ENCODE measurements at places on chromosomes 3 and 15.

DNA sequence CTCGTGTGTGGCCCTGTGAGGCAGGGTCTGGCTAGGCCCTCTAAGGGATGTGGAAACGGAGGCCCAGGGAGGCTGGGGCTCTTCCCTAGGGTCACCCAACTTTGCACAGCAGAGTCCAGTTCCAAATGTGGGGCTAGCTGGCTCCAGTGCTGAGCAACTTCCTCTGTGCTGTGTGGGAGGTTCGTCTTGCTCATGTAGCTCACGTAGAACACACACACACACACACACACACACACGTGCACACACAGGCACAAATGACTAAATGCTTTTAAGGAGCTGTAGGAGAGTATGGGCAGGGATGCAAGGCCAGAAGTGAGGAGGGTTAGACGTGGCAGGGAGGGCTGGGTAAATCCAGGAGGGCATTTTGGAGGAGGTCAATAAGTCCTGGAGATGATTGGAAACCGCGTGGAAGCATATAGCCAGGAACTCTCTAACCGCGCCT, 213.8 kb downstream of the RPLP1 start:
- DNase-seq: no peak

GRCh38 chr3:150407051-150407807, 869 bp upstream of the TSC22D2 start:
- DNase-seq: peak; percentile 18

DNA sequence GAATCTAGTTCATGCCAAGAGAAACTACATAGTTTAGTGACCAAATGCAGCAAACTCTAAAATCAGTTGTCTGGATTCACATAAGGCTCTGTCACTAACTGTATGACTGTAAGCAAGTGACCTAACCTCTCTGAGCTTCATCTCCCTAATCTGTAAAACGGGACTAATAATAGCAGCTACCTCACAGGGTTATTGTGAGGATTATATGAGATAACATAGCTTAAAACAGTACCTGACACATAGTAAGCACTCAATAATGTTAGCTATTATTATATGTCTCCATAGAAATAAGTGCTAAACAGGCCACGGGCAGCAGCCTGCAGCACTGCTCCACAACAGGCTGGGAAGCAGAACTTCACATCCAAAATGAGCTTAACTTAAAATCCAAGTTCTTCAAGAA, 30.2 kb downstream of the NPTN start:
- no peak for DNase-seq

DNA sequence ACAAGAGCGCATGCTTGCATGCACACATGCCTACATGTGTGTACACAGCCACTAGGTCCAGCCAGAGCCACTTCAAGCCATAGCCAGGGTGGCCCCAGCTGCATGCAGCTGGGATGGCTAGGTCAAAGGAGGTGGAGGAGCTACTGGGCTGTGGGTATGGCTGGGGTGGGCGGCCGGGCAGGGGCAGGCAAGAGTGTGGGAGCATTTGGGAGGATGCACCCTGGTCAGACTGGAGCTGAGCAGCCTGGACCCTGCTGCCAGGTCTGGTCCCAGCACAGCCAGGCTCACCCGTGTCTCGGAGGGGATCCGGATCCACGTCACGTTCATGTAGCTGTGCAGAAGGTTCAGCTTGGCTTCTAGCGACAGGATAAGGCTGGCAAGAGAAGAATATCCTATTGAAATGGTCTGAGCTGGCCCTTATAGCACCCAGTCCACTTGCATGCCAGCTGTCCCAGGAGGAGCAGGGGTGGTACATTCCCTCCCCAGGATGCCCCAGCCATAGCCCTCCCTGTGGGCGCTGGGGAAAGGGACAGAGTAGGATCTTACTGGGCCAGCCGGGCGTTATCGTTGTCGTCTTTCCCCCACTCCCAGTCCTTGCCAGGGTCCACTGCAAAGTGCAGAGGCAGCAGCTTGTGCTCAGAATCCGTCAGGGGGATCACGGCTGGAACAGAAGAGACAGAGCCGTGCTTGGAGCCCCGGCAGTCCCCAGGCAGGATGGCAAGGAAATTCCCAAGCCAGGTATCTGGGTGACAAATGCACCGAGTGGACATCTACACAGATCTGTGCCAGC, 160.5 kb downstream of the KLF13 start:
- no peak for DNase-seq

DNA sequence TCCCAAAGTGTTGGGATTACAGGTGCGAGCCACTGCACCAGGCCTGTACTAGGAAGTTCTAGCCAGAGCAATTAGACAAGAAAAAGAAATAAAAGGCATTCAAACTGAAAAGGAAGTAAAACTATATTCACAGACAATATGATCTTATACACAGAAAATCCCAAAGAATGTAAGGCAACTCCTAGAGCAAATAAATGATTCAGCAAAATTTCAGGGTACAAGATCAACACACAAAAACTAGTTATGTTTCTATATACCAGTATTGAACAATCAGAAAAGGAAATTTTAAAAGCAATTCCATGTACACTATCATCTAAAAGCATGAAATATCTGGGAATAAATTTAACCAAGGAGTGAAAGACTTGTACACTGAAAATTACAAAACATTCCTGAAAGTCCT, 180.6 kb downstream of the PDE8A start:
- DNase-seq: no peak

DNA sequence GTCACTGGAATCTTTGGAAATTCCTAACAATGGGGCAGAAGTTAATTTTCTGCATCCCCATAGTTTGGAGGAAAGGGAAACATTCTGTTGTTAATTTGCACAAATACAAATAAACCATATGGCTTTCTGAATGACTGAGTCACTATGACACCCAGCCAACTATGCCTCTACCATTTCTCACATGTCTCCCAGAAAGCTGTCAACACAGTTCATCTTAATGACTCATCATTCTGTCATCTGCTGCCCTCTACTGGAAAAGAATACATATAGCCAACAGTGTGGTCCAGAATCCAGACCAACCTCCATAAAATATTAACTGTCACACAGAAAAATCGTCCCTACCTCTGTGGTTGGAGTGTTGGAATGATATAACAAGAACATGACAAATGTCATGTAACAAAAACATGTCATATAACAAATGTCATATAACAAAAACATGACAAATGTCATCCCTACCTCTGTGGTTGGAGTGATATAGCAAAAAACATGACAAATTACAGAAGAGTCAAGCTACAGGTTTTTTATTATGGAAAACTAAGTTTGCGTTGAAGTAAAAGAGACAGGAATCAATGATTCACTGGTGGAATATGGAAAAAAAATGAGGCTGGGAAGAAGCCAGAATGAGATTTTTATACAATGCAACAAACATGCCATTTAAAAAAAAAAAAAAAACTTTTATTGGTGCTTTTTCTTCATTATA, 47.7 kb upstream of the GYG1 start:
- no peak for DNase-seq

GRCh38 chr3:68448510-68449383, 483.6 kb downstream of the TAFA4 start:
- no peak for DNase-seq

DNA sequence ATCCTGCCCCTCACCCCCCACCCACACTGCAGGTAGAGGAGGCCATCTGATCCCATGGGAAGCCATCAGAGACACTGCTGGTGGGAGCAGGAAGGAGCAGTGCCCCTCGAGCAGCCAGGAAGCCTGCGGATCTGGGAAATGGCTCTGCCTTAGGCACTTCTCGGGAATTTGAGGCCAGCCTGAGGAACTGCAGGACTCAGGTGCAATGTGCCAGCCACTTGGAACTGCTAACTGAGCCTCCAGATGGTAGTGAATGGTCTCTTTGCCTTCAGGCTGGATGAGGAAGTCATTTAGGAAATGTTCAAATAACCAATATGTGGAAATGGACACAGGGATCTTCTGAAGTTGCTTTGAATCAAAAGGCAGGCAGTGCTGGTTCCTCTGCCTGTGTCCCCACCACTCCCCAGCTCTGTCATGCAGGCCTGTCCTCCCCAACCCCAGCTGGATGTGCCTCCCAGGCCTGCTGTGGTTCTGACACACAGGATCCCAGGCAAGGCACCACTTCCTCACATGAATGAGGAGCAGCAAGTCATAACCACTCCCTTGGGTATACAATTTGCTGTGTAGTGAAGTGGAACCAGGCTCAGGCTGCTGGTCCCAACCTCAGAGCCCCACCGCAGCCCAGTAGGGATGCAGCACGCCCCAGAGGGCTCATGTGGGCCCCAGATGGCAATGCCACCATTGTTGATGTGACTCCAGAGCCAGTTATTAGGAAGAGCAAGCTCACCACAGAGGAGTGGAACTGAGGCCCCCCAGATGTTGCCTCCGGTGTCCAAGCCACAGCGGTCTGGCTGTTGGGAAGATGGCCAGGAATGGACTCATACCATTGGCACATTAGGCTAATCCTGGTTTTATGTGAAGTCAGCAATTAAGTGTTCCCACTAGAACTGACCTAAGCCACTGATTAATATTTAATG, 46.5 kb upstream of the LIMD1 start:
- DNase-seq: no peak

DNA sequence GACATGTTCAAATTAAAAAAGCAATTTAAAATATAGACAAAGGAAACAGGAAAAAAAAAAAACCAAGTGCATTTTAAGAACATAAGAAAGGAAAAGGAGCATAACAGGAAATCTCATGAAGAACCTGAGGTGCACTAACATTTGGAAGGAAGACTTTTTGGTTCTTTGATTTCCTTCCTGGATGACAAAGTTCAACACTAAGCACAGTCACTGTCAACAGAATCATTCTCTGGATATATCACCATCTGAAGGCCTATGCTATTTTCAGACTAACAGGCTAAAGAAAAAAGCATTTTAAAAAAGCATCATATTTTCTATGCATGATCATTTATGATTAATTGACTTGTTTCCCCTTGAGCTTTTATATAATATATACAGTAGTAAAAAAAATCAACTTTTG, 349.6 kb downstream of the PLCL2 start:
- DNase-seq: no peak

Data from thoracic aorta (tissue), 2 donors.